Activated naive CD4-positive, alpha-beta T cell treated with anti-CD3 and anti-CD28 coated beads, Interleukin-2, amount 50 U/mL, for 72 hours (primary cell): ENCODE measurements at places on chromosomes 5 and 9. TPM values are rescaled to one million over a fixed set of nuclear protein-coding genes. Genes with fewer than 3 reads are reported as not detected.

CNTNAP3 gene
- not detected for total RNA-seq

FCN2 gene
- total RNA-seq: not detected

OR1J4 gene
- not detected for total RNA-seq

BHMT2 gene
- not detected for total RNA-seq

PKD2L2 gene
- total RNA-seq: not detected

MYO10 gene
- 0.11 TPM for total RNA-seq

LRRC19 gene
- total RNA-seq: not detected

PITX1 gene
- total RNA-seq: 0.62 TPM

ADAMTS13 gene
- 2.6 TPM for total RNA-seq

SOHLH1 gene
- not detected for total RNA-seq

TSSK1B gene
- not detected for total RNA-seq

TXNDC8 gene
- total RNA-seq: not detected

DNA sequence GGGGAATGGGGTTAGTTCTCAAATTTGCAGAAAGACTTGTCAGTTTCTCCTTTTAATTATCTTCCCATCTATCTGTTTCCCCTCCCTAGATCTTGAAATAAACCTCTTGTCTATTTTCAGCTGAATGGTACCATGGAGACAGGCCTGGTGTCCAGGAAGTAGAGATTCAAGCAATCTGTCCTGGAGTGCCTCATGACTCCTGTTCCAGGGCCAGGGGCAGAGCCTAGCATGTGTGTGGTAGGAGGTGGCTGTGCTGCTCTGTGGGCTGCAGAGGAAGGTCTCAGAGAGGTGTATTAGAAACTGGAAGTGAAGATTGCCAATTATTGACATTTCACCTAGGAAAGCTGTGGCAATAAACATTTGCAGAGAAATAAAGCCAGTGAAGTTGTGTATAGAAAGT is 175.8 kb upstream of the ATP10B start:
- DNase-seq: no peak

DNA sequence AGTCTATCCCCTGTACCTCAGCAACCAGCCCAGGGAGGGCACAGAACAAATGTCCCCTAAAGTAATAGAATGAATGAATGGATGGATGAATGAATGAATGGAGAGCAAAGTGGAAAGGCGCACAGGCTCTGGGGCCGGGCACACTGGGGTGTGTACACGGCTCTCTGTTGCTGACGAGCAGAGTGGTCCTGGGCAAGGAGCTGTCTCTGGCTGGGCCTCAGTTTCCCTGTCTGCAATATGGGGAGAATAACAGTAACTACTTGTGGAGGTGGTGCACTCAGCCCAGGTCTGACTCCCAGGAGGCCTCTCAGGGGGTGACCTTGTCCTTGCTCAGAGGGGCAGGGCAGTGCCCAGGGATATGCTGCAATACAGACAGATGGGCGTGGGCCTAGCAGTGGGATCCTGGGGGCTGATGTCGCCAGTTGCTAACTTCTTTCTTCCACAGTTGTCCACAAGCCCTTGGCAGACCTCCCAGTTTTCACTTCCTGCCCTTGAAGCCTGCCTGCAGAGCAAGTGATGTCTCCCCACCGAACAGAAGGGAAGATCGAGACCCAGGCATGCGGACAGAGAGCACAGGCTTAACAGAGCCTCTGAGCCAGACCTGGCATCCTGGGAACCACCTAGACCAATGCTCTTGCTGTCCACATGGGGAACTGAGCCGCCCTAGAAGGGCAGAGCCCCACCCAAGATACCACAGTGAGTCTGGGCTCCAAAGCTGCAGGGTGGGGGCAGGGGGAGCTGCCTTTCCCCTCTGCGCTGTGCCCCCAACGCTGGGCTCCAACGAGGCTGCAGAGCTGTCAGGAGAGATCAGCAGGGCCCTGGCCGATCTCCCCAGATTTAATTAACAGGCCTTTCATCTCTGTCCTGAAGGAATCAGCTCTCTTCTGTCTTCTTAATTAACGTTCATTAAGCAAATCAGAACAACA is 13.6 kb upstream of the LAMC3 start:
- DNase-seq: no peak

DNA sequence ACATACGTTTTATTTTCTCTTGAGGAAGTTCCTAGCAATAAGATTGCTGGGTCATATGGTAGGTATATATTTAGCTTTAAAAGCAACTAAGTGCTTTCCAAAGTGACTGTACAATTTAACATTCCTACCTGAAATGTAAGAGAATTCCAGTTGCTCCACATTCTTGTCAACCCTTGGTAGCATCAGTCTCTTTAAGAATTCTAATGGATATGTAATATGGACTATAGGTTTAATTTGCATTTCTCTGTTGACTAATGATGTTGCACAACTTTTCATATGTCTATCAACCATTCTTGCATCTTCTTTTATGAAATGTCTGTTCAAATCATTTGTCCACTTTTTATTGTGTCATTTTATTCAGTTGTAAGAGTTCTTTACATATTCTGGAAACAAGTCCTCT is 6.7 kb upstream of the RASEF start:
- no peak for DNase-seq

GRCh38 chr5:95134326-95134725 is 150.6 kb downstream of the MCTP1 start:
- no peak for DNase-seq

GRCh38 chr9:110246214-110246613 is 10.1 kb downstream of the TXN start:
- DNase-seq: no peak

GRCh38 chr9:114732823-114733222 is 50.8 kb upstream of the TEX48 start:
- no peak for DNase-seq

- DNase-seq: no peak
Measured at GRCh38 chr9:69115621-69116020, 58.5 kb upstream of the TJP2 start.

- DNase-seq: no peak
Measured at GRCh38 chr5:172389578-172390112, 64.7 kb downstream of the SH3PXD2B start.

DNA sequence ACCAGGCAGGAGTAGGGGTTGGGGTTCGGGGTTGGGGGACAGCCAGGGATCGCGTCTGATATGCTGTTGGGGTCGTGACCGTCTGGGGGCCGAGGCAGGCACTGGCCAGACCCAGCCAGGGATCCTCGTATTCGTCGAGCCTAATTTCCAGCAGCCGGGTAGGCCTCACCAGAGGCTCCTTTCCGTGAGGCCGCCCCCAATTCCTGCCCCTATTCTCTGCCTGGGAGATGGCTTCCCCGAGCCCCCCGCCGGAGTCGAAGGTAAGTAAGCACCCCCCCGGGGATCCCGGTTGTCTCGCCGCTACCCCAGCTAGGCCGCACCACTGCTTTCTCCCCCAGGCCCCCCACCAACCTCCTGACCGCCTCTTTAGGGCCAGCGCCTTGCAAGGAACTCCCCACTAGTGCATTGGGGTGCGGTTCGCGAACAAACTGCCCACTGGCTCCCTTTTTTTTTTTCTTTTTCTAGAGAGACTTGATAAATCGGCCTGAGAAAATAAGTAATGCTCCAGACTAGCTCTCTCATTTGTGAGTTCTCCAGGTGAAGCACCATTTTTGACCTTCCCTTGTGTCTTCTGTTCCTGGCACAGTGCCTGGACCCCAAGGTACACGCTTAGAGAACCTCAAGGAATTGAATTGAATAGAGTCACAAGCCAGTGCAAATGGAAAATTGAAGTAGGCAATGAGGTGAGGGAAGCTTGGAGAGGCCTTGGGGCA is 435 bp downstream of the ZNF189 start:
- DNase-seq: no peak

GRCh38 chr9:137405677-137406081 is 17.3 kb downstream of the EXD3 start:
- no peak for DNase-seq

- peak; percentile 71 for DNase-seq
Measured at GRCh38 chr5:134070725-134071613, 43.5 kb upstream of the TCF7 start.

DNA sequence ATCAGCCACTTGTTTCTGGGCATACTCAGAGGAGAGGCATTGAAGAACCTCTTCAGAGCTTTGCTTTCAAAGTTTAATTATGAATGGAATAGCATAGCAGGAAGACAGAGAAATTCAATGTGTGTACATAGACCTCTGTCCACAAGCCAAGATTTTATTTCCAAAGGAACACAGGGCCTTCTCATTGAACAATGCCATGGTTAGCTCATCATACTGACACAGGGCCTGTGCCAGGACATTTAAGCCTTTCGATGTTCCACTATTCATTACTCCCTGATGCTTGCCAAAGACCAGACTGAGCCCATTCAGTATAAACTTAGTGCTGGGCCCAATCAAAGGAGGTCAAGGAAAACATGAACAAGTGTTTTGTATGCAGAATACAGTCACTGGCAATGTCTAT is 280.8 kb downstream of the FBXL17 start:
- DNase-seq: no peak

GRCh38 chr5:14109041-14109747 is 33.9 kb upstream of the TRIO start:
- DNase-seq: peak; percentile 40

DNA sequence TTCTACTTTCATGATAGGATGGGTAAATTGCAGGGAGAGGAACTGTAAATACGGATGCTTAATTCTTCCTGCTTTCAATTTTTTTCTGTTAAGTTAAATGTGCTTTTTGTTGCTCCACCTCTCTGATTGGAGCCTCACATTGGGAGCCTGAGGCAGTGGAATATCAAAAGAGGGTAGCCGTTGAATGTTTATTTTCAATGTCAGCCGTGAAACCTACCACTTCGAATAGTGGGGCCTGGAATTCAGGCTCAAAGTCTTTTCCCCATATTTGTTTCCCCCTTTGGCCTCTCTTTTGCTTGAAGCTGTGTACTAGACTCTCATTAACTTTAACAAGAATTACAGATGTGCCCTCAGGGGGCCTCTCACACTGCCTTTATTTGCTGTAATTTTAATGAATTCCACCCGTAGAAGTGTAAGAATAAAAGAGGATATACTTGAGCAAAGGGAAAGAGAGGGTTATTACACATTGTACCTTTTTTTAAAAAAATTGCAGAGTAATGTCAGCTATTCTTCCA is 29.0 kb downstream of the PSAT1 start:
- DNase-seq: no peak

DNA sequence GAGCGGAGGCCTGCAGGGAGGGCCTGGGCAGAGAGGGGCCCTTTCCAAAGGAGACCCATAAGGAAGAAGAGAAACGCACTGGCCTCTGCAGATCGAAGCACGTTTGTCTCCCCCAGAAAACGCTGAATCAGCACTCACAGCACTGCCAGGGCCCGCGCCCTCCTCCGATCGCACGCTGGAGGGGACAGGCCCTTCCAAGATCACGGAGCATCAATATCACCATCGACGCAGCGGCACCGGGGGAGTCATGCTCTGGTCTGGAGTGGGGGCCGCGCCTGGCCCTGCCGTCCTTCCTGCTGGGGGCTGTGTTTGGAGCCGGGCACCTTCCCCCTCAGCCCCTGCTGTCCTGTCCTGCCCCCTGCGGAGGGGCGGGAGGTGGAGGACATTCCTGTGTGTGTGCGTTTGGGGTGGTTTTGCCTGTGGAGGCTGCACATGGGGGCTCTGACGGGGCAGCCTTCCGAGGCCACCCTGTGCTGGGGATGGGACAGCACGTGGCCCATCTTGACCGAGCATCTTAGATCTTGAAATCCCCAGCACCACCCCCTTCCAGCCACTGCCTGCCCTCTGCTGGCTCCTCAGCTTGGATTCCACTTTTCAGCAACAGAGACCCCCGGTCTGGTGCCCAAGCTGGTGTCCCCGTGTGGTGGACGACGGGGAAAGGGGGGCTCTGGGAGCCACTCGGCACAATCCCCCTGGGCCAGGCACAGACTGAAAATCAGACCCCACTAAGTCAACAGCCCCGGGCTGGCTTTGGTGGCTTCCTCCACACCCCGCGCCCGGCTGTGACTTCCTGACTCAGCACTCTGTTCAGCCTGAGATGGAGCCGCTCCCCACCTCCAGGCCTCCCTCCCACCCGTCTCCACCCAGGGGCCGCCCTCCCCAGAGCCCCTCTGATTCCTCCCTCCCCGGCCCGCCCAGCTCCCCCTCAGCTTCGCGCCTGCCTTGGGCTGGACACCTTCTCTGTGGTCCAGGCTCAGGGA is 8.3 kb downstream of the TMEM250 start:
- no peak for DNase-seq

DNA sequence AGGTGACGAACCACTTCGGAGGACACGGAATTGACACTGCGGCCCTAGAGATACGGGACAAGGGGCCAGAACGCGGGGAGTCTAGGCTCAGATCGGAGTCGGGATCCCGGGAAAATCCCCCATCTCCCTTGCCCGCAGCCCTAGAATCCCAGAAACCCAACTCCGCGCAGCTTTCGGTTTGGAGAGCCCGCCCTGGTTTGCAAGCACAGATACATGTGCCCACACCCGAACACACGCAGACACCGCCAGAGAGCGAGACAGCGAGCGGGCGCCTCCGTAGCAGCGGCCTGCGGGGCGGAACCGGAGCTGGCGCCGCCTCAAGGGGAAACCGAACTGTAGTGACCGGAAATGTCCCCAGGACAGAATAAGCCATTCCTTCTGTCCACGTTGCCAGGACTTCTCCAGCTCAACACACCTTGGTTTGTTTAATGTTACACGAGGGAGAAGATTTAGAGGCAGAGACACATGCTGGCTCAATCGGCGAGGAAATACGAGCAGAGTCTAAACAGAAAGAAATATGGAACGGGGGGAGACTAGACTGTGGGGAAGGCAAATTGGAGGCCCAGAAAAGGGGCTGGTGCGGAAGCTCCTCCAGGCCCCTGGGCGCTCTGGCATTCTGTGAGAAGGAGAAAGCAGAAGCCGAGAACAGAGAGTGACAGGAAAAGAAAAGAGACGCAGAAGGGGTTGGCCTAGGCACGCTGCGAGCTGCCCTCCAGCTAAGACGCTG is 2.9 kb upstream of the PAX5 start:
- peak; percentile 49 for DNase-seq

GRCh38 chr9:35490910-35491465 is 1.1 kb downstream of the RUSC2 start:
- DNase-seq: no peak

- no peak for DNase-seq
Measured at GRCh38 chr5:100840370-100840769, 62.7 kb downstream of the ST8SIA4 start.

DNA sequence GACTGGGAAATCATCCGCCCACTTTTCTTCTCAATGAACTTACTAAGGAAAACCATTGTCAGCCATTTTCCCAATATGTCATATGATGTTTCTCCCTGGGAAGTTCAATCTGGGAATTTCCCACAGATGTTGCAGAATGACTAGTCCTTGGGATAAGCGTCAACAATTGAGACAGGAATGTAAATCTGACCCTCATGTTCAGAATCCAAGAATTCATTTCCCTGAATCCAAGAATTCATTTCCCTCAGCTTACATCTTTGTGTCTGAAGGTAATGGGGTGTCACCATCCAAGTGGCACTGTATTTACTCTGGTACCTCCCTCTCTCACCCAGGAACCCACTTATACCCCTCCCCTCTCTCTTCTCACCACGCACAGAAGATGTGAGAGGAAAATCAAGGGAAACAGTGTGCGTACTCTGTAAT is 7.4 kb downstream of the KLF9 start:
- no peak for DNase-seq

- no peak for DNase-seq
Measured at GRCh38 chr5:1494780-1495524, 28.8 kb downstream of the LPCAT1 start.

DNA sequence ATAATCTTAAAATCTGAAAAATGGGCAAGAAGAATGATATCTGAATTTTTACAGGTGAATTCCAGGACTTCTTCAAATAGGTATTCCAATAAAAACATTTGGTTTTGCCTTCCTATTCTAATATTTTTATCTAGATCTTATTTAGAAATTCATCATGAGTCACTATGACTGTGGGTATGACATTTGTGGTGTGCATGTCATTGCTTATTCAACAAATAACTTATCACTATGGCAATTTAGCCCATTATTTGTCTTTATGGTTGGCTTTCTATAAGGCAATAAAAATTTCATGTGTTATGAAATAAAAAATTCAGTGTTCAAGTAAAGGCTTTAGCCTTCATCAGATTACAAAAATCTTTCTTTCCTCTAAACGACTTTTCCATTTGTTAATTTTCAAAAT is 1139.6 kb upstream of the NUDT12 start:
- DNase-seq: no peak
